ENCODE measurements at places on chromosomes 2 and 18. TPM values are rescaled to one million over a fixed set of nuclear protein-coding genes. Genes with fewer than 3 reads are reported as not detected.

The CDH7 gene
- total RNA-seq = not detected

The KCNJ13 gene
- total RNA-seq = not detected

The ACSL3 gene
- total RNA-seq = 47.7 TPM

The CCDC148 gene
- total RNA-seq = 0.37 TPM

The GPR155 gene
- total RNA-seq = 11.6 TPM

The IL36G gene
- not detected for total RNA-seq

The SH2D6 gene
- total RNA-seq = not detected
